Naive thymus-derived CD4-positive, alpha-beta T cell (primary cell): ENCODE measurements at places on chromosomes 3 and 15. TPM values are rescaled to one million over a fixed set of nuclear protein-coding genes. Genes with fewer than 3 reads are reported as not detected.

Gene CX3CR1
- polyA plus RNA-seq: 1.1 TPM

Gene P3H2
- not detected for polyA plus RNA-seq

Gene CCK
- not detected for polyA plus RNA-seq

Gene CDC25A
- polyA plus RNA-seq: not detected

Gene TRPM1
- polyA plus RNA-seq: not detected

Gene GPR62
- 0.08 TPM for polyA plus RNA-seq

Gene NECTIN3
- 0.98 TPM for polyA plus RNA-seq

Gene SYNPR
- not detected for polyA plus RNA-seq

Gene TTC21A
- 0.63 TPM for polyA plus RNA-seq

Gene ADGRG7
- polyA plus RNA-seq: not detected

Gene ZPLD1
- polyA plus RNA-seq: not detected

Gene HRG
- not detected for polyA plus RNA-seq

Gene SCAMP2
- polyA plus RNA-seq: 141 TPM

Gene PLCB2
- 28.4 TPM for polyA plus RNA-seq

Gene MCF2L2
- polyA plus RNA-seq: not detected

Gene PLSCR5
- polyA plus RNA-seq: not detected

Gene FGF12
- not detected for polyA plus RNA-seq

Gene FAM81A
- polyA plus RNA-seq: not detected

Gene ATP2B2
- polyA plus RNA-seq: not detected

Gene CAND2
- polyA plus RNA-seq: 5.5 TPM
